ENCODE measurements at places on chromosomes 3 and 15. TPM values are rescaled to one million over a fixed set of nuclear protein-coding genes. Genes with fewer than 3 reads are reported as not detected.

DNA sequence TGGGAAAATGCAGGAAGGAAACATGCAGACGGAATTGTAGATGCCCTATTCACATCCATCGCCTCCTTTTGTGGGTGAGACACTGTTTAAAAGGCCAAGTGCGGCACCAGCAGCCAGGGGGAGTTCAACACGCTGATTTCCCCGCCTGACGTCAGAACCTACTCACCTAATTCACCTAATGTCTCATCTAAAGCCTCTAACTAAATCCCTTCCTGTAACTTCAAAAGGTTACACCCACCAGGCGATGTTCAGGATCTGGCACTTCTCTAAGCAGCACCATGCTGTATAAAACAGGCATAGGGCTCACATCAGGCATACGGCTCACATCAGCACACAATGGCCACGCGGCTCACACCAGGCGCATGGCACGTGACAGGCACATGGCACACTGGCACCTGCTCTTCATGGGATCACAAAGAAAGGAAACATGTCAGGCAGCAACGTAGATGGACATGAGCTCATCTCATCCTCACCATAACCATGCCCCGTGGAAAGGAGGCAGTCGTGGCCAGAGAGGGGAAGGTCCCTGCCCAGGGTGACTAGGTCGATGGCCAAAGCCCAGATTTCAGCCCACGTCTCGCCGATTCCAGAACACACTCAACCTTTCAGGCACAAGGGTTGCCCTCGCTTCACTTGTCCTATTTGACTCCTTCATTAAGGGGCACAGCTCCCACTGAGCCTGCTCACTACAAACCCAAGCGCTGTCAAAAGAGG lies 21.7 kb downstream of the XXYLT1 start:
- H3K36me3 ChIP-seq = no peaks in the 10 kb centered on the region
- H3K4me1 ChIP-seq = peaks cover 10% of the 10 kb centered on the region
- peak; percentile 29 for DNase-seq

DNA sequence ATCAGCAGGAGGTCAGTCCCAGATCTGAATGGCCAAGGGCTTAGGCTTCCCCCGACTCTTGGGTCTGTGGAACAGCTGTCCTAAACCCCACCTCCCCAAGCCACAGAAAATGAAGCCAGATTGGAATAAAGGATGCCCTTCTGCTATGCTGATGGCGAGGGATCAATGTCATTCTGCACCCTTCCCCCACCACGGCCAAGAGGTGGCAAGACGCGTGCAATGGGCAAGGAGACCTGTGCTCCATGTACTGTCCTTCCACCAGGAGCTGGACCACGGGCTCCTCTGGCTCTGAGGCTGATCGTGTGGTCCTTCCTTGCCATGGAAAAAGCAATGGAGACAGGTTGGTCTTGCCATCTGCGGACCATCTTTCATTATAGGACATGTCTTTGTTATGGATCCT lies 32.6 kb upstream of the TBC1D21 start:
- no peak overlapping the region for H3K27ac ChIP-seq
- H3K4me1 ChIP-seq = no peaks in the 10 kb centered on the region
- DNase-seq = no peak
- H3K27me3 ChIP-seq = peaks cover 24% of the 10 kb centered on the region

DNA sequence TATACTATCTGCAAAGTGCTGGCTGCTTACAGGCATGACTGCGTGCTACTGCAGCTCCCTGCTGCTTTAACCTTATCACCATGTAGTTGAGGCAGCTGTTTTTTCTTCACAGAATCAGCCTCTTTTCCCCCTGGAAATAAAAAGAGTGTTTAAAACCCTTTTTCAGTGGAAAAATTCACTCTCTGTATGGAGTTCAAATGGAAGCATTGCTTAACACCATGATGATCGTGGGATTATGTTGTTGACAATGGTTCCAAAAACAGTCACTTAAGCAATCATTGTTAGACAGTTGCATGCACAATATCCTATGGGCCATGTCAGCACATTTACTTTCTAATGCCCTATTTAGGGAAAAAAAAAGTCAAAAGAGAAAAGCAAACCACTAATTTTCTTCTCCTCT lies 536.4 kb downstream of the UNC13C start:
- H3K27ac ChIP-seq = no peak overlapping the region
- H3K4me1 ChIP-seq = peaks cover 4% of the 10 kb centered on the region
- H3K4me3 ChIP-seq = no peak overlapping the region

- H3K27ac ChIP-seq = no peak overlapping the region
- peaks cover 64% of the 10 kb centered on the region for H3K36me3 ChIP-seq
- H3K4me3 ChIP-seq = no peak overlapping the region
- H3K27me3 ChIP-seq = no peaks in the 10 kb centered on the region
- no peak for DNase-seq
Measured at GRCh38 chr3:20141851-20142250, 44.2 kb downstream of the SGO1 start.

GRCh38 chr3:141436180-141436579 lies 50.6 kb upstream of the RASA2 start:
- H3K4me1 ChIP-seq = peaks cover 26% of the 10 kb centered on the region
- peaks cover 15% of the 10 kb centered on the region for H3K36me3 ChIP-seq
- no peaks in the 10 kb centered on the region for H3K27me3 ChIP-seq
- H3K27ac ChIP-seq = no peak overlapping the region
- DNase-seq = no peak
- H3K4me3 ChIP-seq = no peak overlapping the region

- no peaks in the 10 kb centered on the region for H3K4me1 ChIP-seq
- H3K27me3 ChIP-seq = no peaks in the 10 kb centered on the region
- no peak overlapping the region for H3K4me3 ChIP-seq
- H3K27ac ChIP-seq = no peak overlapping the region
- no peak for DNase-seq
Measured at GRCh38 chr15:23860290-23861245, 173.5 kb upstream of the NDN start.

DNA sequence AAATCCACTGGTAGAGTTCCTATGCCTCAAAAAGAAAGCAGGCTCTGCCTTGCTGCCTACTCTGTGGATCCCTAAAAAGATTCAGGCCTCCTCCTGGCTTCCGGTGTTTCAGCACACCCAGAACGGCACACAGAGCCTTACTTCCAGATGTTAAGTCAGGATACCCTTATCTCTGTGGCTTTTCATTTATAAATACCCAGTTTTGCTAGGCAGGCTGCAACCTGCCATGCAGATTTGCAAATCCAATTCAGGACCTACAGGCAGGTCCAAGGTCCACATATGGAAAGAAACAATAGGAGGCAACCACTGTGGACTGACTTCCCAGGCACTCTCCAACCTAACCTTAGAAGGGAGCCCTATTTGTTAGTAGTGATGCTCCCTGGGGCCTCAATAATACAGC lies 30.7 kb downstream of the EFL1 start:
- no peaks in the 10 kb centered on the region for H3K27me3 ChIP-seq
- H3K36me3 ChIP-seq = peaks cover 32% of the 10 kb centered on the region
- no peak overlapping the region for H3K27ac ChIP-seq
- no peak for DNase-seq

GRCh38 chr15:83928392-83928734 lies 274.4 kb downstream of the ADAMTSL3 start:
- H3K36me3 ChIP-seq = peaks cover 3% of the 10 kb centered on the region
- H3K4me3 ChIP-seq = no peak overlapping the region
- H3K27ac ChIP-seq = peak overlapping the region; percentile 88

DNA sequence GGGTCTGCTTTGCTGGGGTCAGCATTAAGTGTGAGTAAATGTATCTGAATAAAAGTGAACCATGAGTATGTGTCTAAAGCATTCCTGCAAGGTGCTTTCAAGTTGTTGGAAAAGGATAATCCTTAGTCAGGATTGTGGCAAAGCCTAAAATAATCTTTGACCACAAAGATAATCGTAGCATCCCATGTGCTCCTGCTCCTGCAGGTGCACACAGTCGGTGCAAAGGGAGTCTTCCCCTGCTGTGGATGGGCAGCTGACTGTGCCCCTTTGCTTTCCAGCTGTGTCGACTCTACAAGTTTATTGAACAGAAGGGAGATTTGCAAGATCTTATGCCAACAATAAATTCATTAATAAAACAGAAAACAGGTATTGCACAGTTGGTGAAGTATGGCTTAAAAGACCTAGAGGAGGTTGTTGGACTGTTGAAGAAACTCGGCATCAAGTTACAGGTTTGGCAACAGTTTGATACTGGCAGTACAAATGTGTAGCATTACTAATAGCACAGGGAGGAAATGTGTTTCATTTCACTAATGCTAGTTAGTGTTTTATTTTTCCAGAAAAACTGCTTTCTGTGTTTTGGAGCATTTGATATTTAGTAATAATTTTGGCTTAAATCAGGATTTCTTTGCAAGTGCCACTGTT lies 22.6 kb downstream of the SRP14 start:
- no peaks in the 10 kb centered on the region for H3K27me3 ChIP-seq
- DNase-seq = no peak
- H3K4me1 ChIP-seq = no peaks in the 10 kb centered on the region
- H3K36me3 ChIP-seq = peaks cover 59% of the 10 kb centered on the region

DNA sequence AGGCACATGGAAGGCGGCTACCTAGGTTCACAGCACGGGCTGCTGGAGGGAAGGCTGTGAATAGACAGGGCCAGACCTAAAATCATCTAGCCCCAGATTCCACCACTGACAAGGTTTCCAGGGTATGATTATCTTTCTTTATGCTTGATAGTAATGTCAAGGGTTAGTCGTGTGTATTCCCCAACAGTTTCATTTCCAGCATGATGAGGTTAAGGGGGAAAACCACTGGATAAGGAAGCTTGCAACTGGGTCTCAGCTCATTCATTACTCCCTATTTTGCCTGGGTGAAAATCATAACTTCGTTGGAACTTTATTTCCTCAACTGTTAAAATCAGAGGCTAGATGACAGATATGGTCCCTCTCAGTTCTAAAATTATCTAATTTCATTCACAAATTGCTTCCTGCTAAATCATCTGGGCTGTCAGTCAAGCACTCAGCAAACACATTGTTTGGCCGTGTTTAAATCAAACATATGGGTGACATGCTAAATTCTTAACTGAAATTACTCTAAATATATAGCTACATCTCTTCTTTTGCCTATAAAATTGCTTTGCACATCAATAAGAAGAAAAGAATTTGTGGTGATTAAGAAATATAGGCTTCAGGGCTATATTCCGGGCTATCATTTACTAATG lies 111.7 kb downstream of the CYP19A1 start:
- DNase-seq = no peak
- peaks cover 24% of the 10 kb centered on the region for H3K4me1 ChIP-seq
- H3K36me3 ChIP-seq = no peaks in the 10 kb centered on the region
- peaks cover 22% of the 10 kb centered on the region for H3K27me3 ChIP-seq
- H3K27ac ChIP-seq = no peak overlapping the region

DNA sequence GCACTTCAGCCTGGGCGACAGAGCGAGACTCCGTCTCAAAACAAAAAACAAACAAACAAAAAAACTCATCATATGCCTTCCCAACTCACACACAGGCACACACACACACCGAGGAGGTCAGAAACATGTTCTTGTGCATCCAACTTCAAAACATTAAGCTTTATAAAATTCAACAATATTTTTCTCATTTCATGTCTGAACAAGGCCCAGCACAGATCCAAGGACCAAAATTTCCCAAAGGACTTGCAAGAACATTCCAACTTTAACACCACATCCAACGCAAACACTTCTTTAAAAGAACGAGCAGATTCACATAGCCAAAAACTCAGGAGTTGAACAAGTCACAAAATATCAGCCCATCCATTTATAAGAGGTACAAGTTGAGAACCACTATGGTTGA lies 148.4 kb downstream of the MAGI1 start:
- no peak overlapping the region for H3K4me3 ChIP-seq
- H3K4me1 ChIP-seq = no peaks in the 10 kb centered on the region
- H3K27ac ChIP-seq = no peak overlapping the region
- no peak for DNase-seq
- no peaks in the 10 kb centered on the region for H3K27me3 ChIP-seq

DNA sequence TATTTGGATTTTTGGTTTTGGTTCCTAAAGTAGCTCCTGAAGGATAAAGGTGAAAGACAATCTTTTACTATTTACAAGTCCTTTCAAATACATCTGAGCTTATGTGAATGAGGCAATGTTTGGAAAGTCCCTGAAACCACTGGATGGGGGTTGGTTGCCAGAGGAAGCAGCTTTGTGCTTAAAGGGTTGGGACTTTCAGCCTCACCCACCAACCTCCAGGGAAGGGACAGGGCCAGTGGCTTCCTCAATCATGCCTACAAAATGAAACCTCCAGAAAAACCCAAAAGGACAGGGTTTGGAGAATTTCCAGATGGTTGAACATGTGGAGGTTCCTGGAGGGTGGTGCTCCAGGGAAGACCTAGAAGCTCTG lies 20.9 kb upstream of the ABHD17C start:
- no peak overlapping the region for H3K4me3 ChIP-seq
- H3K27me3 ChIP-seq = peaks cover 20% of the 10 kb centered on the region
- H3K4me1 ChIP-seq = no peaks in the 10 kb centered on the region
- H3K27ac ChIP-seq = no peak overlapping the region

GRCh38 chr3:52679811-52680210 lies 5.9 kb downstream of the PBRM1 start:
- H3K27ac ChIP-seq = no peak overlapping the region
- no peak for DNase-seq
- H3K4me3 ChIP-seq = no peak overlapping the region
- no peaks in the 10 kb centered on the region for H3K27me3 ChIP-seq
- H3K4me1 ChIP-seq = peaks cover 52% of the 10 kb centered on the region

- H3K4me1 ChIP-seq = peaks cover 23% of the 10 kb centered on the region
- DNase-seq = no peak
- no peaks in the 10 kb centered on the region for H3K27me3 ChIP-seq
Measured at GRCh38 chr15:95739131-95739530, 591.4 kb upstream of the NR2F2 start.

GRCh38 chr3:111519178-111519855 lies 22.7 kb upstream of the CD96 start:
- H3K4me3 ChIP-seq = no peak overlapping the region
- no peak overlapping the region for H3K27ac ChIP-seq
- DNase-seq = no peak

DNA sequence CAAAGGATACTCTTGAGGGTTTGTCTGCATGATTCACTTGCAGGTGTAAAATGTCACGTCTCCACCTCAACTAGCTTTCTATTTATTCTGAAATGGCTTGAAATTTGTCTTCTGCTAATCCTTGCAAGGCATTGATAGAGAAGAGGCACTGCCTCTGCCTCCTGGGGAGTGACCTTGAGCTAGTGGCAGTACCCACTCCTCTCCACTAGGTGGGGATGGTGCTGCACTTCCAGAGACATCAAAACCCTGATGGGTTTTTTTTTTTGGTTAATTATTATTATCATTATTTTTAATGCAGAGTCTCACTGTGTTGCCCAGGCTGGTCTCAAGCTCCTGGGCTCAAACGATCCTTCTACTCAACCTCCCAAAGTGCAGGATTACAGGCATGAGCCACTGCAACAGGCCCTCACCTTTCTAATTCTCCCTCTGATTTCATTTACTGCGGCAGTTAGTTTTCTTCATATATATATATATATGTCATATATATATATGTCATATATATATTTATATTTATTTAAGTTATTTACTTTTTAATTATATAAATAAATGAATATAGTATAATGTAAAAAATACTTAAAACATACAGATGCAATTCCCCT lies 117.6 kb upstream of the EIF1B start:
- no peaks in the 10 kb centered on the region for H3K36me3 ChIP-seq
- peak; percentile 68 for DNase-seq
- no peak overlapping the region for H3K27ac ChIP-seq
- no peaks in the 10 kb centered on the region for H3K4me1 ChIP-seq
- no peak overlapping the region for H3K4me3 ChIP-seq

Gene MANF
- total RNA-seq = 140 TPM

Gene CHRD
- total RNA-seq = not detected

Gene TUSC7
- total RNA-seq = not detected

Gene MOBP
- not detected for total RNA-seq
